ENCODE measurements at places on chromosomes 6 and 20. TPM values are rescaled to one million over a fixed set of nuclear protein-coding genes. Genes with fewer than 3 reads are reported as not detected.

ZNF341 gene
- total RNA-seq, result 2.0 TPM

DYNLRB1 gene
- total RNA-seq, result 86.3 TPM

CDH26 gene
- 0.31 TPM for total RNA-seq

C4A gene
- total RNA-seq, result 1.5 TPM

CPNE5 gene
- 5.8 TPM for total RNA-seq

PKHD1 gene
- not detected for total RNA-seq

ADAM33 gene
- total RNA-seq, result 0.16 TPM

PDE7B gene
- total RNA-seq, result 33.6 TPM

IL20RA gene
- total RNA-seq, result 1.0 TPM

PPIL4 gene
- total RNA-seq, result 31.0 TPM

LAMA5 gene
- 72.9 TPM for total RNA-seq

WRNIP1 gene
- 51.4 TPM for total RNA-seq

CMTR1 gene
- total RNA-seq, result 23.6 TPM

MAS1 gene
- not detected for total RNA-seq

FBXO5 gene
- 13.3 TPM for total RNA-seq

MYLK2 gene
- 16.7 TPM for total RNA-seq

PBOV1 gene
- total RNA-seq, result not detected

ZSCAN9 gene
- 9.4 TPM for total RNA-seq

HLA-DRB1 gene
- total RNA-seq, result 55.4 TPM

PKIB gene
- total RNA-seq, result not detected

WFDC10B gene
- total RNA-seq, result not detected

C2 gene
- total RNA-seq, result not detected

ADGB gene
- not detected for total RNA-seq

GSTA2 gene
- total RNA-seq, result not detected

PCK1 gene
- total RNA-seq, result not detected

ID1 gene
- total RNA-seq, result 282 TPM

EYA4 gene
- total RNA-seq, result not detected

SIRPB2 gene
- 2.8 TPM for total RNA-seq

PI3 gene
- total RNA-seq, result not detected

DSN1 gene
- 21.0 TPM for total RNA-seq

PRSS16 gene
- not detected for total RNA-seq

BIRC7 gene
- not detected for total RNA-seq

SOX18 gene
- 43.9 TPM for total RNA-seq

DYNLT2 gene
- 0.88 TPM for total RNA-seq

PCNA gene
- 151 TPM for total RNA-seq

MATN4 gene
- 0.06 TPM for total RNA-seq

SH3BGRL2 gene
- total RNA-seq, result 33.0 TPM

SYNDIG1 gene
- total RNA-seq, result not detected

SYS1 gene
- total RNA-seq, result 9.9 TPM

TMEM170B gene
- 3.6 TPM for total RNA-seq

PDYN gene
- not detected for total RNA-seq

PPP1R3G gene
- total RNA-seq, result 0.16 TPM

SPAG4 gene
- total RNA-seq, result 7.4 TPM

POLH gene
- total RNA-seq, result 26.6 TPM

SMLR1 gene
- total RNA-seq, result not detected

GPR6 gene
- total RNA-seq, result not detected

MBOAT1 gene
- 11.8 TPM for total RNA-seq
